NCI-H345 (cell line): ENCODE measurements at places on chromosomes 5 and 9.

GRCh38 chr5:108260117-108260857, 121.6 kb downstream of the FBXL17 start:
- DNase-seq, result peak; percentile 60

DNA sequence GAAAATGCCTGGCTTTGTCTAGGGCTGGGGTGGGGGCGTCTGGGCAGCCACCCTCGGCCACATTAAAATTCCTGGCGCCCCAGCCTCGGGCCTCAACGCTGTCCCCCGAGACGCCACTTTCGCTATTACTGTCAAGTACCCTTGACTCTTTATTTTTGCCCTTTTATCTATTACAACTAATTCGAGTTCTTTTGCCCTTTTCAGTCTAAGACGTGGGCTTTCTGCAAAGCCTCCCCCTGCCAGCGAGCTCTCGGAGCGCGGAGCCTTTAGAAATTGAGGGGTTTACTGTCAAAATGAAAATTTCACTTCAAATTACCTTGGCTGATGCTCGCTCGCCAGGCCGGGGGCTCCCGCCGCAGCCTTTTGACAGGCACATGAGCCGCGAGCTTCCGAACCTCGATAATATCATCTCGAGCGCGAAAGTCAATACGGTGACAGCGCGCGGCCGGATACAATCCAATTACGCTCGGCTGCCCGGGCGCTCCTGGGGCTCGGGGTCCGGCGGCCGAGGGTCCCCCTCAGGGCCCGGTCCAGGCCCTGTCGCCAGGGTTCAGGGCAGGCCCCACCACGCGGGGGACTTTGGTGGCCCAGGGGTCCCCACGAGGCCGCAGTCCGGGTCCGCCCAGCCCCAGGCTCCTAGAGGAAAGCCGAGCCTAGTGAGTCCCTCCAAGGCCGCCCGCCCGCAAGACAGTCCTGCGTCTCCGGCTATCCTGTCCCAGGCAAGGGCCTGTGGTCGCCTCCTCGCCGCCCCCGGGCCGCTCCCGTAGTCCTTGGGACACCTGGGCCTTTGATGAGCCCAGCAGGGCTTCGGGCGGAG, 6.7 kb downstream of the IRX4 start:
- no peak for DNase-seq

DNA sequence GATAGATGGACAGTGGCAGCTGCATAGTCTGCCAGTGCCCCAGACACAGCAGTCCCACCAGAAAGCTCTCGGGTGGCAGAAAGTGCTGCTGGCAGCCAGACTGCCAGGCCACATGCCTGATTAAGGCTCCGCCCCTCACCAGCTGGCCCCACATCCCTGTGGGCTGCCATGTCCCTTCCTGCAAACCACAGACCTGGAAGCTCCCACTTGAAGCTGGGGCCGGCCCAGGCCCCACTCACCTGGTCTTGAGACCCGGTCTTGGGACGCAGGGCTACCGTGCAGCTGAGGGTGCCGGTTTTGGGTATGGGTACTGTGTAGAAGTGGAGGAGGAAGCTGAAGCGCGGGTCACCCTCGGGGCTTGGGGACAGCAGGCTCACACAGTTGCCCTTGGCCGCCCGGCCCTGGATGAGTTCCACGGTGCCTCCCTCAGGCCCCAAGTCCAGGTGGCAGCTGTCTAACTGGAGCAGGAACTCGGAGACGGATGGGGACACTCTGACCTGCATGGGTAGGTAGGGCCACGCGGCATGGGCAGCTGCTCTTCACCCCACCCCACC, 15.3 kb downstream of the FPGS start:
- DNase-seq, result no peak

DNA sequence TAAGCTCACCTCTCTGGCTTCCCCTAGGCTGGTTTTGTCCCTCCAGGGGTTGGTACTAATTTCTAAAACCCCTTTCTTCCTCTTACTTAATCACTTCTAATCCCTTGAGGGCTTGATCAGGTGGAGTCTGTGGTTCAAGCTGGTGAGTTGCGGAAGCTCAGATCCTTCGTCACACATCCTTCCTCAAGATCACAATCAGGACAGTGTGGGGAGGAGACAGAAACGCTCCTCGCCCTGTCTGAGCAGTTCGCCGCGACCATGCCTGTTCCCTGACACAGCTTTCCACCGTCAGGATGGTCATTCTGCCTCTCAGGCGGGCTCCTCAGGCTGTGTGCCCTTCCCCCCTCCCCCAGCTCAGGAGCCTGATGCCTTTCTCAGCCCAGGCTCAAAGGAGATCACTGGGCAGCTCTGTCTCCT, 24.3 kb downstream of the CPLX2 start:
- no peak for DNase-seq

GRCh38 chr5:5126444-5126843, 13.7 kb upstream of the ADAMTS16 start:
- no peak for DNase-seq

GRCh38 chr5:149221326-149221725, 50.3 kb upstream of the AFAP1L1 start:
- no peak for DNase-seq

GRCh38 chr5:59174248-59174844, 591.5 kb downstream of the RAB3C start:
- DNase-seq, result peak; percentile 37

DNA sequence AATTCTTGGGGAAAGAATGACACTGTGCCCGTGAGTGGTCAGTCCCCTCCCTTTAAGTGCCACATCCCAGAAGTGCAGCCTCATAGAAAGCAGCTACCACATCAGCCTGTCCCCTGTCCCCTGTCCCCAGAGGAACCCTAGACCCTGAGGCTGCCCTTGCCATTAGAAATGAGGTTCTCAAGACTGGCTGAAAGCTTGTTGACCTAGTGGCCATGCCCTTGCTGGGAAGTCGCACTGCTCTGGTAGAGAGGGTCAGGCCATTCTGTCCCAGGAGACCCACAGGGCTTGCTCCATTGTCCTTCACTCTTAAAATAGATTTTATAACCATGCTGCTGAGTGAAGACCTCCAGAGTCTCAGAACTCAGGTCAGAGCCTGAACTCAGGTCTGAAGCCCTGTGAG, 184.5 kb downstream of the RGS3 start:
- no peak for DNase-seq

DNA sequence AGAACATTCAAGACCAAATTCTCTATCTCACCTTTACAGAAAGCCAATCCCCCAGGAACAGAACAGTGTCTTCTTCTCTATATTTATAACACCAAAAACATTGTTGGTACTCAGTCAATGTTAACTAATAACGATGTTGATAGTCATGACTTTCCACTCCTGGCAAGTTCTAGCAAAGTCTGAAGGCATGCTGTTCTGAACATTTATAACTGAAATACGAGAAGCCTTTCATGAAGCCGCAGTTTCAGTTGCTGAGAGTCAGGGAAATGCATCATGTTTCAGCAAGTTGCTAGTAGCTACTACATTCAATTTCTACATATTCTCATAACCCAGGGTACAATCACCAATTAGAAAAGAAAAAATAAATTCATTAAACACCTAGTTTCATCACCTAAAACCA, 301.4 kb downstream of the PDE4D start:
- DNase-seq, result no peak

DNA sequence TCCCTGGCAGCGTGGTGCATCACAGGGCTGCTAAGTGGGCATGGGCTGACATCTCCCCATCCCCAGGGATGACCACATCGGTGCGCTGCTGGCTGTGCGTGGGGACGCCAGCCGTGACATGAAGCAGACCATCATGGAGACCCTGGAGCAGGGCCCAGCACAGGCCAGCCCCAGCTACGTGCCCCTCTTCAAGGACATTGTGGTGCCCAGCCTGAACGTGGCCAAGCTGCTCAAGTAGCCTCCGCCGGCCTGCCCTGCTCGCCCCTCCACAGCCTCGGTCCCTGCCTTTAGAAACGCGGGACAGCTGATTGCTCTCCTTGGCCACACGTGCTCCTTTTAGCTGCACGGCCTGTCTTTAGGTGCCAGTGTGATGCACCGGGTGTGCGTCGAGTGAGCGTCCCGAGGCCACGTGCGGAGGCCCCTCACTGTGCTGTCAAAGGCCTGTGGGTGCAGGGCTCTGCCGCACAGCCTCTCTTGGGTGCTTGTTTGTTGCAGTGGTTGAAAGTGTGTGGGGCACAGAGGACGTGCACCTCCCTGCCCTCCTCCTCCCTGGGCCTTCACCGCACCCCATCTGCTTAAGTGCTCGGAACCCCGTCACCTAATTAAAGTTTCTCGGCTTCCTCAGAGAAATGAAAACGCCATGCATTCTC, 23.8 kb downstream of the EXOC3 start:
- DNase-seq, result no peak

- DNase-seq, result no peak
Measured at GRCh38 chr9:137048655-137049543, 2.9 kb upstream of the NPDC1 start.

- peak; percentile 42 for DNase-seq
Measured at GRCh38 chr5:116970318-116970717, 395.7 kb upstream of the SEMA6A start.

DNA sequence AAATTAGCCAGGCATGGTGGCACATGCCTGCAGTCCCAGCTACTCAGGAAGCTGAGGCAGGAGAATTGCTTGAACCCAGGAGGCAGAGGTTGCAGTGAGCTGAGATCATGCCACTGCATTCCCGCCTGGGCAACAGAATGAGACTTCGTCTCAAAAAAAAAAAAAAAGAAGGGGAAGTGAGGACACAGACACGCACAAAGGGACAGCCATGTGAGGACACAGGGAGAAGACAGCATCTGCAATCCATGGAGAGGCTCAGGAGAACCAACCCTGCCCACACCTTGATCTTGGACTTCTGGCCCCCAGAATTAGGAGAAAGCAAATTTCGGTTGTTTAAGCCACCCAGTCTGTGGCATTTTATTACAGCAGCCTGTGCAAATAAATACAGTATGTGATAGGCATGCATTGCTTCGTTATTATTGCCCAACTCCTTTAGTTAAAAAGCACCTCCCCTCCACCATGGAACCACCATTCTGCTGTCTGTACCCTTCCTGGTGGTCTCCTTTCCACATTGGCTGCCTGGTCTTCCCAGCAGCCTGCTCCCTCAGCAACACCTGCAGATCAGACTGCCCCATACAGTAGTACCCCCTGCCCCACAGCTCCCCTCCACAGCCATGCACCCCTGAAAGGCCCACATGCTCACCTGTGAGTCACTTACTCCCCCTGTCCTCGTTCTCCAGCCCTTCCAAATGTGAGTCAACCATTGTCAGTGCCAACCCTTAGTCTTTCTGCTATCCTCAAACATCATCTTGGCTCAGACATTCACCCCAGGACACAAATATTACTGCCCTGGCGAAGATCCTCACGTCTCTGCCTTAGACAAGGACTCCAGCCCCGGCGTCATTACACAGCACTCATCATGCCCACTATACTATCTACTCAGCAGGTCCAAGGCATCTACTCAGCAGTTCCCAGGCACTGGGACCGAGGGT, 128.8 kb downstream of the ROR2 start:
- no peak for DNase-seq

- no peak for DNase-seq
Measured at GRCh38 chr5:124461157-124461556, 285.3 kb downstream of the ZNF608 start.

GRCh38 chr9:15073620-15074019, 163.4 kb upstream of the FREM1 start:
- DNase-seq, result no peak
